ENCODE measurements at places on chromosomes 5 and 9.

GRCh38 chr5:32508806-32509805, 64.6 kb upstream of the ZFR start:
- no peak for DNase-seq

DNA sequence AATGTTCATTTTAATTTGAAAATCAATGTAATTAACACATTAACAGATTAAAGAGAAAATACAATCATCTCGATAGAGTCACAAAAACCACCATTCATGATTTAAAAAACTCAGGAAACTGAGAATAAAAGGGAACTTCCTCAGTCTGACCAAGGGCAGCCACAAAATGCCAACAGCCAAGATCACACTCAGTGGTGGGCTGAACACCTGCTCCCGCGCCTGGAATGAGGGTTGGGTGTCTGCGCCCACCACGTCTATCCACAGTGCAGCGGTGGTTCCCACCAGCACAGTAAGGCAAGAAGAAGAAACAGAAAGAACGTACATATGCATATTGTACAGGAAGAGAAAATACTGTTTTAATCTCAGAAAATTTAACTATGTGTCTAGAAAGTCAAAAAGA, 11.7 kb upstream of the NSMF start:
- no peak for DNase-seq

GRCh38 chr5:123800640-123801039, 288.7 kb downstream of the CSNK1G3 start:
- DNase-seq = no peak

GRCh38 chr5:38532165-38532669, 24.2 kb downstream of the LIFR start:
- DNase-seq = no peak

- DNase-seq = no peak
Observed at GRCh38 chr5:124404796-124405195, 341.6 kb downstream of the ZNF608 start.

GRCh38 chr5:10246761-10247160, 2.9 kb downstream of the ATPSCKMT start:
- DNase-seq = no peak

Measured in Karpas-422 (cell line).